Thyroid gland (tissue), 4 donors: ENCODE measurements at places on chromosomes 11 and 22.

GRCh38 chr22:47036936-47037485 is 274.6 kb downstream of the TBC1D22A start:
- DNase-seq = no peak

- DNase-seq = no peak
Observed at GRCh38 chr11:100808904-100809491, 121.9 kb downstream of the ARHGAP42 start.

DNA sequence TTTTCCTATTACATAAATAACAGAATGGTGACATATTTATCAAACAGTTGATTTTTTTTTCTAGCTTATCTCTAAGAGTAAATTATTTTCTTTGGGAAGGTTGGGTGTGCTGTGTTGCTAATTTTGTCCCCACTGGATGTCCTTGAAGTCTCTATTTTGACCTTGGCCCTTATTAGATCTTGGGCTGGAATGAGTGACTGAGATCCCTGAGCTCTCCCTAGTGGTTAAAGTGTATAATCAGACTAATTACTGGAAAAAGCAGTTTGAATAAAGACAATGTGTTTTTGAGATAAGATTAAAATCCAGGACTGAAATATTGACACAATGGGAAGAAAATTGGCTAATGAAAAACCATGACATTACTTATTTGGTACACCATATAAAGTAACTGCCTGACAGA is 56.1 kb downstream of the AASDHPPT start:
- no peak for DNase-seq

DNA sequence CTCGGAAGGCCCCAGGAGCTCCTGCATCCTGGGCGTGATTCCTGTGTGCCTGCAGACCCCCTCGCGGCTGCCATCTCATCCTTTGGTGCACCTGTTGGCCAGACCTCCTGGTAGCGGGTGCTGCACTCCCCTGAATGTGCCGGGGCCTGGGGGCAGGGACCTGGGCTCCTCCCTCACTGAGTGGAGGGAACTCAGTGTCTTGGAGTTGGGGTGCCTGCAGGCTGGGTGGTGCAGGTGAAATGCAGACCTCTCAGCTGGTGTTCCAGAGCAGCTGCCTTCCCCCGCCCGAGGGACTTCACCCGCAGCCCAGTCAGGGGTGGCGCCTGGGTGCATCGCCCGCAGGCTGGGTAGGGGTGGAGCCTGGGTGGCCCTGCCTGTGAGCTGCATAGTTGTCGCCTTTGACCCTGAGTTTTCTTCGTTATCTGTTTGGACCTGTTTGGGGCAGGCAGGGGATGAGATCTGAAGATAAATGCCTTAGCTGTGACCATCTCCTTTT is 31.4 kb downstream of the LRP5 start:
- DNase-seq = peak; percentile 65

DNA sequence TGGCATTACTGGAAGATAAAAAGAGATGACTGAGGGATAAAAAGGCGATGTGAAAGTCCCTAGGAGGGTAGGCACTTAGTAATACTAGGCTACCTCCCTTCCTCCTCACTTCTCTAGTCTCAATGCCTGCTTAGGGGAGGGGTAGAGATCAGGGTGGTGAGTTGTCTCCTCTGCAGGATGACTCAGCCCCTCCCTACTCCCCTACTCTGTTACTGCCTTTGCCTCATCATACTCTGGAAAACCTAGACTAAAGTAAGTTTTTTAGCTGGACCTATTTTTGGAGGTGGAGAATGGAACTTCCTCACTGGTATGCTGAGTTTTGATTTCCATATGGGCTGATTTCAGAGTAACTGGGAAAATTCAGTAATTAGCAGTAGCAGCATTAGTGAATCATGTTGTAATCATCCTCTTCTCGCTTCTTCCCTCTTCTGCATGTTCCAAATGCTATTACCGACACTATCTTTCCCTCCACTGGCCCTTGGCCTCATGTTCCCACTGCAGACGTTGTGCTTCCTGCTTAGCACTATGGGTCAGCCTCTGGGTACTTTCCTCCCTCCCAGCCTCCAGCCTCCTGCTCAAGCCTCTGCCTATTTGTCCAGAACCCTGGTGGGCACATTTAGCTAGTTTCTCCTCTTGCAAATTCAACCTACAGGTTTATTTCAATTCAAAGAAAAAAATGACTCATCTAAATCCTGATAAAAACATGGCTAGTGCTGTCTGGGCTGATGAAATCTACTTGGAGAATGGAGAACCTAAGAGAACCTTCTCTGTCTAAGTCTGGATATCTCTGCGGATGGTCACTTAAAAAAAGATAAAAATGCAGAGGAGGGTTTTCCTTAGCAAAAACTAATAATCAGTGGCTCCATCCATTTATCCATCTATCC is 281.7 kb downstream of the ST3GAL4 start:
- DNase-seq = no peak

DNA sequence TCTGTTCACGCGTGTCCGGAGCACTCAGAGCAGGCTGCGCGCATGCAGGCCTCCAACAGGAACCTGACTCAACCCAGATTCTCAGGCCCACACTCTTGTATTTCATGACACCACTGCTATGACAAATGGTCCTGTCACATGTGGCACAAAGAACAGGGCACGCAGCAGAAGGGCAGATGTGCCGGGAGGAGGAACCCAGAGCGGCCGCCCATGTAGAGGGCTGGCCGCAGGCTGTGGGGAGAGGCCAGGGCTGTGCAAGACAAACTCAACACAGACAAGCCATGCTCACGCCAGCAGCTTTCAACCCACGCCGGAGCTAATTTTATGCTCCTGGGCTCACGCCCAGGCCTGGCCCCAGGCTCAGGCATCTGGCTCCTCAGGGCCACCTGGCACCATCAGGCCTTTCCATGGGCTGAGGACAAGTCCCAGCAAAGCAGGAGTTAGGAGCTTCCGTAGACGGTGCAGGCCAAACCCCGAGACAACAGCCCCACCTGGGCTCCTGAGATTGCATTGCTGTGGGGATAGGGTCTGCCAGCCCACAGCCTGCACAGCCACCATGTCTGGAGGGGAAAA is 40.0 kb downstream of the DUSP8 start:
- DNase-seq = no peak

DNA sequence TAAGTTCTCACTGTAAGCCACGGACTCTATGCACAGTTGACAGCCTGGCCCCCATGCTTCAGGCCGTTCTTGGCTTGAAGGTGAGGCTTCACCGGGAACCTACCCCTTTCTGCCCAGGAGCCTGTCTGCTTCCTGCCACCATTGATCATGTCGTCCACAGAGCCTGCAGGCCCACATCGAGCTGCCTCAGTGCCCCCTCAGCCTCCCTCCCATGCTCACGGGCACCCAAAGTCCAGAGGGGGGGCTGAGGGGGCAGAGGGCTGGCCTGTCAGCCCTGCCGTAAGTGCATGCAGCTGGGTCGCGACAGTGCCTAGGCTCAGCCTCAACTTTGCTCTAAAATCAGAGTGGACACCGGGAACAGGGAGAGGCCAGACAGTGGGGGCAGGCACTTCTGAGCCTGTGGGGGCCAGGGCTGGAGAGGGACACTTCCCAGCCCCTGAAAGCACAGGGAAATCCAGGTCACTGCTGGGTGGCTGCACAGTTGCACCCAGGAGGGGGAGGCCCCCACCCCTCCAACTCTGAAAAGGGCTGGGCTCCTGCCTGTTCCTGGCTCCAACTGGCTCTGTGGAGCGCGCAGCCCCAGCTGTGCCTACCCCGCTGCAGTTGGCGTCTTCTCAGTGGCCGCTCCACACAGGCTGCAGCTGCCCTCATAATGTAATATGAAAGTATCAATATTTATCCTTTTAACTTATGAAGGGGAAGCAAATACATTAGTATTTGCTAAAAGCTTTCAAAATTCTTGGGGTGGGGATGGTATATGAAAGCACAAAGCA is 598.6 kb downstream of the DLG2 start:
- no peak for DNase-seq

DNA sequence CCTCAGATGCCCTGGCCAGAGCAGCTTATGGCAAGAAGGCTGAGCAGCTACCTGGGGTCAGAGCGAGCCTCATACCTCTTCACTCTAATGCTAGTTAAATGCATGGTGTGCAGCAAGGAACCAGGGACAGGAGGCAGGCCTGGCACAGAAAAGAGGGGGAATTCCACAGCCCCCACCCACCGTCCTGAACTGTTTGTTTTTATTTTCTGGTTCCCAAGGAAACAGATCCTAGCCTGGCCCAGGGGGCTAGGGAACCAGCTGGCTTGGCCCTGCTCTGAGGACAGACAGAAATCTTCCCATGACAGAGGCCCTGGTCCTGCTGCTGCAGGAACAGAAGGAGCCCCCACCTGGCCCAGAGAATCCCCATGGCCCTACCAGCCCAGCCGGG is 40.4 kb downstream of the SLCO2B1 start:
- DNase-seq = no peak

- no peak for DNase-seq
Observed at GRCh38 chr11:58780578-58780977, 48.8 kb upstream of the GLYAT start.

- no peak for DNase-seq
Observed at GRCh38 chr11:118552341-118552740, 13.4 kb downstream of the IFT46 start.

DNA sequence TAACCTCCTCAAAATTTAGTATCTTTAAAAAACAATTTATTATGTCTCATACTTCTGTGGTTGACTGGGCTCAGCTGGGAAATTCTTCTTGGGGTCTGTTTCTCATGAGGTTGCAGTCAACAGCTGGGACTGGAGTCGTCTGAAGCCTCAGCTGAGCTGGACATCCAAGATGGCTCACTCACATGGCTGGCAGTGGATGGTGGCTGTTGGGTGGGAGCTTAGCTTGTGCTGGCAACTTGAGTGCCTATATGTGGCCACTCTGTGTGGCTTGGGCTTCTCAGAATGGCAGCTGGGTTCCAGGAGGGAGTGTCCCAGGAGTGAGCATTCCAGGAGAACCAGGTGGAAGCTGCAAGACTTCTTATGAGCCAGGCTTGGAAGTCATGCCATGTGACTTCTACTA is 13.2 kb downstream of the THY1 start:
- DNase-seq = no peak

GRCh38 chr22:46828323-46828900 is 66.0 kb downstream of the TBC1D22A start:
- DNase-seq = no peak

GRCh38 chr11:86931548-86932258 is 23.5 kb downstream of the FZD4 start:
- DNase-seq = peak; percentile 29

GRCh38 chr11:35292279-35292678 is 127.1 kb downstream of the SLC1A2 start:
- DNase-seq = no peak

- DNase-seq = no peak
Observed at GRCh38 chr22:20588843-20589581, 81.6 kb downstream of the MED15 start.

DNA sequence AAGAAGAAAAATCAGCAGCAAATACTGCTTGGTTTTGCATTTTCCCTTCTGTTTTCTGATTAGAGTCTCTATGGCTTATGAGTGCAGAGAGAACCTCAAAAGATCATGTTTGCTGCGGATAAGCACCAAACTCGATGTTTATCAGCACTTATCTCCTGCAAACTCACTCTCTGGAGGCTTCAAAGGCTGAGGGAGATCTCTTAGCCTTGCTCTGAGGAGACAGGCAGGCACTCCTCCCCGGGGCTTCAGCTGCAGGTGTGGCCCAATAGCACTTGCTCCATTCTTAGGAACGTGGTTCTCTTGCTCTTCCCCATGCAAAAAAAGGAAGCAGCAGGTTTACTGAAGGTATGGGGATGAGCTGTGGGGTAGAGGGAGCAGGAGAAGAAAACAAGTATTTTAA is 45.1 kb downstream of the FLI1 start:
- no peak for DNase-seq
